ENCODE measurements at places on chromosomes 2 and 18. TPM values are rescaled to one million over a fixed set of nuclear protein-coding genes. Genes with fewer than 3 reads are reported as not detected.

The CCDC150 gene
- 15.6 TPM for total RNA-seq

DNA sequence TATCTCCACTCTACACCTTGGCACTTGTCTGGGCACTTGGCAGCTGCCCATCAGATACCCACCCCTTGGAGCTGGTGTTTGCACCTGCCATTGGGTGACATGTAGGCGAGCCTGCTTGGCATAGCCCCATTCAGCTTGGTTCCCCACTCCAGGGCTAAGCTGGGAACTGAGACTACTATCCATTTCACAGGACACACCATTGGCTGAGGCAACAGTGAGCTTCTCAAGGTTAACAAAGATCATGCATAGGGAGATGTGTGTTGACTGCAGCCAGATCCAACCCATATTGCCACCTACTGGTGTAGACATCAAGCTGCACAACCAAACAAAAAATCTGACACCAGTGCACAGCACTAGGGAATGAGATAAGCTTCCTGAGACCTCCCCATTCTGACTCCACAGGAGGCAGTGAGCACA is 1389.8 kb upstream of the TMEFF2 start:
- H3K27ac ChIP-seq = no peak overlapping the region
- no peaks in the 10 kb centered on the region for H3K27me3 ChIP-seq
- no peaks in the 10 kb centered on the region for H3K36me3 ChIP-seq
- no peak overlapping the region for H3K4me3 ChIP-seq

DNA sequence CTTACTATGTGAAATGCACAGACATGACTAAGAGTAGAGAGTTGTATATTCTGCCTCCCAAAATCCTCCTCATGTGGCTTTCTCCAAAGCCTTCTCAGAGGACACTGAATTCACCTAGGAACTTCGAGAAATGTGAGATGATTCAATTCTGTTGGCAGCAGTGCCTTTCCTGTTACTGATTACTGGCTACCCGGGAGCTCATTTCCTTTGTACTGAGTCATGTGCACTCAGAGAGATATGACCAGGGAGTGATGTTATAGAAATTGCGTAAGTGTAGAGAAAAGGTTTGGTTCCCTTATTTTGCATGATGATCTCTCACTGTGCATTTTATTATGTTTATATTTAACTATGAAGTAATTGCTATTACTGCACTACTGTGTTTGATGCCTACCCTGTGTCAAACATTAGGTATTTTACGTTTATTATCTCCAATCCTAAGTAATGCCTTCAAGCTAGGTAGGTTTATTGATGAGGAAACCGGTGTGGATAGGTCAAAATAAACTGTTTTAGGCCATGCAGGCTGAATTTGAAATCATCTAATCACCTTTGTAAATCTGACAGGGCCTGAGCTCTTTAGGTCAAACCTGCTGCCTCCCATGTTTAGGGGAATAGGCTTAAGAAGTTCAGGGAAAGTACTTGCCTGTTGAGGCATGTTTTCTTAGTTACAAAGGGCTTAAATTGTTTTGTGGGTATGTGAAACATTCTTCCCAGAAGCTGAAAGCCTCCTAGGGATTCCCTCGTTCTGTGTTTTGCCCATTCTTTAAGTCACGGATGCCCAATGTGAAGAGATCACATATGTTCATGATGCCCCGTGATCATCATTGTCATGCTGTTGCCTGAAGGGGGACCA is 86.8 kb downstream of the FMNL2 start:
- H3K27ac ChIP-seq = peak overlapping the region; percentile 82
- peak; percentile 98 for DNase-seq
- H3K27me3 ChIP-seq = no peaks in the 10 kb centered on the region
- H3K4me3 ChIP-seq = no peak overlapping the region

- no peak for DNase-seq
- 0 out of 2 replicates have a peak overlapping the region, but pooled peaks have one; percentile 14 for H3K27ac ChIP-seq
- H3K4me1 ChIP-seq = peaks cover 47% of the 10 kb centered on the region
Observed at GRCh38 chr2:47070155-47070919, 84.8 kb downstream of the STPG4 start.

GRCh38 chr2:25343187-25343825 is 1.6 kb upstream of the DNMT3A start:
- no peak overlapping the region for H3K27ac ChIP-seq
- DNase-seq = no peak
- no peaks in the 10 kb centered on the region for H3K27me3 ChIP-seq
- H3K36me3 ChIP-seq = no peaks in the 10 kb centered on the region
- no peak overlapping the region for H3K4me3 ChIP-seq

The RPIA gene
- 17.5 TPM for total RNA-seq

GRCh38 chr18:21389283-21389682 is 147.3 kb downstream of the GREB1L start:
- peaks cover 29% of the 10 kb centered on the region for H3K4me1 ChIP-seq
- DNase-seq = no peak
- no peaks in the 10 kb centered on the region for H3K27me3 ChIP-seq
- H3K36me3 ChIP-seq = peaks cover 2% of the 10 kb centered on the region
- H3K27ac ChIP-seq = peak overlapping the region; percentile 99

- DNase-seq = peak; percentile 47
- no peaks in the 10 kb centered on the region for H3K4me1 ChIP-seq
Observed at GRCh38 chr2:44126106-44126797, 42.4 kb upstream of the PPM1B start.

DNA sequence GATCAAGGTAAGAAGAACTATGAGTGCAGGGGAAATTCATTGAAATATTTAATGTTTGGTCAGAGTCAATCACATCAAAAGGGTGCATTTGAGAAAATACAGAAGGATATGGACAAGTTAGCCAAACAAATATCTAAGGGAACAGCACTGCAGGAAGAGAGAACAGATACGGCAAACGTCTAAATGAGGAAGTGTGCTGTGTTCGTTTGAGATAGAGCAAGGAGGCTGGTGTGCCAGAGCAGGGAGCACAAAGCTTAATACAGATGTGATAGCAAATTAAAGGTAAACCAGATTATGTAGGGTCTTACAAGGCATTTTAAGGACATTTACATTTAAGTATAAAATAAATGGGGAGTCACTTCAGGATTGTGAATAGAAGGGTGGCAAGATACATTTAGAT is 241.3 kb upstream of the ZNF804A start:
- H3K4me1 ChIP-seq = no peaks in the 10 kb centered on the region
- no peaks in the 10 kb centered on the region for H3K27me3 ChIP-seq
- no peak for DNase-seq

- H3K36me3 ChIP-seq = no peaks in the 10 kb centered on the region
- H3K4me3 ChIP-seq = peak overlapping the region; percentile 32
- H3K4me1 ChIP-seq = no peaks in the 10 kb centered on the region
- DNase-seq = no peak
Observed at GRCh38 chr18:74368901-74369705, 53.5 kb downstream of the C18orf63 start.

The CDCA7 gene
- 29.3 TPM for total RNA-seq

Data from PC-3 (cell line).